ENCODE measurements at places on chromosomes 11 and 22.

DNA sequence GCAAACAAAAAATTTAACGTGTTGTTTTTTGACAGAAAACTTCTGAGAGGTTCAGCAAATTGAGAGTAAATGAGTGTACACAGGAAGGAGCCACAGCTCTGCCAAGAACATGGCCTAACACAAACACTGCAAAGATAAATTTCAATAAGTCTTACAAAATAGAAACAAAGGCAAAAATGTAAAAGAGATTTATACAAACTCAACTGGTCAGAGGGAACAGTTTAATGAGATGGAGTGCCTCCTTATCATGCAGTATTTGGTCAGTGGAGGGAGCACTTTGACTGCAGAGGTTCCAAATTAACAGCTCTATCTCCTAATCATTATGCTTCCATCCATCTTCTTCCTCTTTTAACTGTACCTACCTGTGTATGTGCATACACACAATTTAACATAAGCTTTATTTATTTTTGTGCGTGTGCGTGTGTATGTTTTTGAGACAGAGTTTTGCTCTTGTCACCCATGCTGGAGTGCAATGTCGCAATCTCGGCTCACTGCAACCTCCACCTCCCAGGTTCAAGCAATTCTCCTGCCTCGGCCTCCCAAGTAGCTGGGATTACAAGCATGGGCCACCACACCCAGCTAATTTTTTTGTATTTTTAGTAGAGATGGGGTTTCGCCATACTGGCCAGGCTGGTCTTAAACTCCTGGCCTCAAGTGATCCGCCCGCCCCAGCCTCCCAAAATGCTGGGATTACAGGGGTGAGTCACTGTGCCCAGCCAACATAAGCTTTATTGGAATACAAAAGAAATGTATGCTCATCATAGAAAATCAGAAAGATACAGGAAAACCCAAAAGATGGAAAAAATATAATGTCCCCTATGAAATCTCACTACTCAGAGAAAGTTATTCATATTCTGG lies 111.9 kb downstream of the MRTFA start:
- DNase-seq: no peak

DNA sequence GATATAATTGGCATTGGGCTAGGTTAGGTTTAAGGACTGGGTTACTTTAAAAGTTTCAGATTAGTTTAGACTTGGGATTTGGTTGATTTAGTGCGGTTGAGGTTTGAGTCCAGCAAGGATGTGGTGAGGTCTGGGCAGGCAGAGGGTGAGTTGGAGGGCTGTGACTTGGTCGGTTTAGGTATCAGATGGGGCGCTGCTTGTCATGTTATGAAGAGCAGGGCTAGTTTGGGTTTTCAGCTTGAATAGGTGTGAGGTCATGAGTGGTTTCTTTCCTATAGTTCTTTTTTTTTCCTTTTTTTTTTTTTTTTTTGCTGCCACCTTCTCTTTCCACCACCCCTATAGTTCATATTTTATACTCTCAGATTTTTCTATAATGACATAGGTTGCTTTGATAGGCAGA lies 4.8 kb downstream of the CLCF1 start:
- no peak for DNase-seq

- no peak for DNase-seq
Measured at GRCh38 chr22:45291061-45291930, 6.5 kb downstream of the UPK3A start.

DNA sequence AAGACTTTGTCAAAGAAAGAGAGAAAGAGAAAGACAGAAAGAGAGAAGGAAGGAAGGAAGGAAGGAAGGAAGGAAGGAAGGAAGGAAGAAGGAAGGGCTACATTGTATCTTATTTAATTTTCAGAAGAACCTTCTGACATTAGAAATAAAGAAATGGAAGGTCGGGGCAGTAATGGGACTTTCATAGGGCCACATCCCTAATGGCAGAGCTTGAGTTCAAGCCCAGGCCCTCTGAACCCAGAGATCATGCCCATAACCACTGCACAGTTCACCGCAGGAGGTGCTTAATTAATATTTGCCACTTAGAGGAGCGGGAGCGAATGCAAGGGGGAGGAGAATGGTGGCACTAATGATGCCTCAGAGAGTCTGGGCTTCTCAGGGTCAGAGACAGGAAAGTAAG lies 233.3 kb downstream of the MN1 start:
- DNase-seq: no peak

- no peak for DNase-seq
Measured at GRCh38 chr11:8002676-8003075, 15.5 kb downstream of the EIF3F start.

DNA sequence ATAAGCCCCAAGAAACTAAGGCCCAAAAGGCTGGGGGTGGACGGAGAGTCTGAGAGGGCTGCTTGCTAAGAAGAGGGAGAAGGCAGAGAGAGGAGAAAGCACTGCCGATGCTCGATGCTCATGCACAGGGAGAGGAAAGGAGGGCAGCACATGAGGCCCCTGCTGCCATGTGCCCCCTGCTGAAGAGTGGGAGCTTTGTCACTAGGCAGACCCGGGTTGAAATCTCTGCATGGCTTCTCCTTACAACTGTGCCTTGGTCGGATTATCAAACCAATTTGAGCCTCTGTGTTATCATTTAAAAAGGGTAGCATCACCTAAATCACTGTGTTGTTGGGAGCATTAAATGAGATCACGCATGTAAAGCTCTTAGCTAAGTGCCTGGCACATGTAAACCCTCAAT lies 330.5 kb downstream of the NXPE2 start:
- DNase-seq: no peak

- no peak for DNase-seq
Measured at GRCh38 chr22:48700180-48700565, 1127.5 kb downstream of the BRD1 start.

- DNase-seq: no peak
Measured at GRCh38 chr11:128488471-128488870, 98.9 kb downstream of the ETS1 start.

DNA sequence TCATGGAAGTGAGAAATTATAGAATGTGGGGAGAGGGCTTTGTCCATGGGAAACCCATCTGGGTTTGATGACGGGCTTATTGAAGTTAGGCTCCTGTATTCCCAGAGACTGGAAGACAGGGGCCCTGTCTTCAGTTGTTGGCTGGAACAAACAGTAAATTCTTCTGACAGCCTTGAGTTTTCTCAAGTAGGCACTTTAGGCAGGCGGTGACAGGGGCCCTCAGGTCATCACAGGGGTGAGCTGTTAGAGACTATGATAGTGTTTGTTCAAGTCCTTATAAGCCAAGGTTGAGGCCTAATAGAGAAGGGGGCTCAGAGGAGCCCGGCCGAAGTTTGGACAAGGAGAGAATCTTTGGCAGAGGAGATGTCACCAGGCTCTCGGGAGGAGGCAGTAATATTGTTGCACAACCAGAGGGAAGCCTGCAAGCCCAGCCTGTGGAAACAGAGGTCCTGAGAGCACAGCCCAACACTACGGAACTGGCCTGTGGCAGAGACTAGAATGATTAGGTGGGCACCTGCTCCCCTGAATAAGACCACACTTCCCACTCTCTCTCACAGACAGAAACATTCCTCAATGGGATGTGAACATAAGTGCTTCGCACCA lies 20.2 kb upstream of the IL17RA start:
- no peak for DNase-seq

DNA sequence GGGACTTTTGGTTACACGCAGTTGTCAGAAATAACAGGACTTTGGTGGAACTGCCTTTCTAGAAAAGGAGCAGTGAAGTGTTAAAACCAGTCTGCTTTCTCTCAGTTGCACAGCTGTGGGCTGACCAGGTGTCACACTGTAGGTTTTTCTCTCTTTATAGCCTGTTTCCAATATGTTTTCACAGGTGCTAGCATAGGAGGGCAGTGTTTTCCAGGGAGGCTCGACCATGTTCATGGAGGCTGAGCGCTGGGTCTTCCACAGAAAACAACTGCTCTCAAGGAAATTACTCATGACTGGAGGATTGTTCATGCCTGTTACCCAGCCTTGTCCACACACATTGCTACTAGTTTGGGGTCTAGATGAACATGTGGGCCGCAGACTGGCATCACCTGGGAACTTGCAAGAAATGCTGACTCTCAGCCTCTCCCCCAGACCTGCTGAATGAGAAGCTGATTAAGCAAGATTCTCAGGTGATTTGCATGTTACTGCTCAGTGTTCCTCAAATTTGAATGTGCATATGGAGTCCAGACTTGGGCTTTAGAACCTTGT lies 157.7 kb downstream of the MAML2 start:
- DNase-seq: no peak

GRCh38 chr22:24405631-24406321 lies 21.6 kb upstream of the ADORA2A start:
- no peak for DNase-seq

DNA sequence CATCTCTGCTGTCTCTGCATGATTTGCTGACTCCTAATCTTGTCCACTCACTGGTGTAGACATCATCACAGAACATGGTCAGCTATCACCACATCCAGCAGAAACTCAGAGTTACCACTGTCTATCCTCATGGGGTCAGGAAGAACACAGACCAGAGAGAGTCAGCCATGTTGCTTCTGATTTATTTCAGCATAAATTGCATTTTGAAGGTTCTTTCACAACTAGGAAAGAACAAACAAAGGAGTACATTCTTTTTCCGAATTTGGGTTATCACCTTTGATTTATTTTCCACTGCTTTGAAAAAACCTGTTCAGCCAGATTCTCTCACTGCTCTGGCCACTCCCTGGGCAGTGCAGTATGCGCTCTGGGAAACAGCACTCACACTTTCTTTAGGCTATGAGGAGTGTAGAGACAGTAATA lies 172.0 kb upstream of the MTMR2 start:
- no peak for DNase-seq

DNA sequence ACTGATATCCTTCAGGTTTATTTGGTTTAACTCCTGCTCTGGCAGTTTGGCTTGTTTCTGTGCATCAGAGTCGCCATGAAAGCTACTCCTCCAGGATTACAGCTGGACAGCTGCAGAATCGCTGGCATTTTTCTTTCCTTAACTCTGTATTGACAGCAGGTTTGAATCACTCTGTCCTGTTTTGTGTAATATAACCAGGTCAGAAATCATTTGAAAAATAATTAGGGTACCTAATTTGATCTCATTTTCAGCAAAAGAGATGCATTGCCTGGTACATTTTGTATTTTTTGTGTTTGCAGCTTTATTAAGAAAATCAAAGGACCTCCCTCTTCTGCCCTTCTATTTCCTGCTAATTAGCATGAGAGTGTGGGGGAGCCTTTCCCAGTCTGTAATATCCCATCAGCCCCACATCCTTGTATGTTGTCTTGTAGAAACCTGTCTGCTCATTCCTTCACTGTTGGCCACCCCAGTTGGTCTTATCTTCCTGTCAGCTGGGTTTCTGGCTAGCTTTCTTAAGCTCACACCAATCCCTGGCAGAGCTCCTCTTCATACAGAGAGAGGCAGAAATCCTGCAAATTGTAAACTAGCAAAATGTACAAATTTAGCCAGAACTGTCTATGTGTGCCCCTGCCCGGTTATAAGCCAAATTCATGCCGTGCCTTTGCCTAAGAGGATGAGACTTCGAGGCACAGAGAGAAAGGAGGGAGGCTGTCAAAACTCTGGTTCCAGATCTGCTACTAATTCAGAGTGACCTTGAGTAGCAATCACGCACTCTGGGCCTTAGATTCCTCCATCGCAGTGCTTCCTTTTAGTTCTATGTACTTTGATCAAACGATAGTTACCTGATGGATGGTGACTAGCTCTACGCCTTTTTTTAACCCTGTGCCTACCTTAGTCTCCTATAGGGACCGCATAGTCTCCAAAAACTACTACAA lies 200.6 kb downstream of the NAV2 start:
- DNase-seq: no peak

DNA sequence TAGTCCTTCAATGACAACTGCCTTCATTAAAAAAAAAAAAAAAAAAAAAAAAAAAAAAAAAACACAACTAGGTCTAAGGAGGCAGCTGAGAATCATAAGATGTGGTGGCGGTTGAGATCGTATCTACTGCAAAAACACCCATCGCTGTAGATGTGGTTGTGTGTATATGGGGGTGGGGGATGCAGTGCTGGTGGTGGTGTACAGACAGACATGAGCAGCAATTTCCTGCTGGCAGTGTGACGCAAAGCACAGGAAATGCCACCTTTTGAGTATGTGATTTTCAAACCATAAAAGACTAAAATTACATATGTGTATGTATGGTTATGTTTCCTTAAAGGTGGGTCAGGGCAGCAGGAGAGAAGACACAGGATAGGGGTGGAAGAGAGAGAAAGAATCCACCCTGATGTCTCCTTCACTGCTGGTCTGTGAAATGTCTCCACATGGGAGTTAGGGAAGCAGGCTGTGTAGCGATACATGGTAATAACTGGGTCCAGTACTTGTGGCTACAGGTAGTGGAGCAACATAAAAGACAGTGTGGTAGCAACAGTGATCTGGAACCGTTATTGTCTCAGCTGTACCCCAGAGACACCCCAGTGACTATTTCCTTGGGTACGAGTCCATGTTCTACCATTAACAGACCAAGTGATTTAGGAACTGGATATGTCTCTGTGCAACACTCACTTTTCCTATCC lies 57.9 kb downstream of the SYTL2 start:
- DNase-seq: peak; percentile 82

- DNase-seq: no peak
Measured at GRCh38 chr11:35281169-35281688, 138.1 kb downstream of the SLC1A2 start.

- no peak for DNase-seq
Measured at GRCh38 chr22:29218758-29219408, 13.2 kb downstream of the EMID1 start.

- no peak for DNase-seq
Measured at GRCh38 chr11:6129011-6129410, 21.5 kb downstream of the OR56B4 start.

DNA sequence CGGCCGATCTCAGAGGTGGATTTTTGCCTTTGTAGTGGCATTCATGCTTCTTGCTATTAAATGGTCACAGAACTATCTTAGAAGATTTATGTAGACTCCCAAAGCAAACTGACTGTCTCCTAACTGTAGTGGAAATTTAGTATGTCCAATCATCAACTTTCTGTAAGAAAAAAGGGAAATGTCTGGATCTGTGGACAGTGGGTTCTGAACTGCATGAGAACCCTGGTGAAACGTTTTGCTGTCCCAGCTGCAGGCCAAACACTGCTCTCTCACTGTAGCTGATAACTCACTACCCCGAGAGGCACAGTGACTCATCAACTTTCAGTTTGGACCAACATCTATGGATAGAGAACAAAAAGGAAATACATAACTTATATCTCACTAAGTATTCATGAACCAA lies 387.1 kb downstream of the SOX6 start:
- no peak for DNase-seq

- DNase-seq: no peak
Measured at GRCh38 chr22:29344137-29344536, 28.6 kb upstream of the RASL10A start.

DNA sequence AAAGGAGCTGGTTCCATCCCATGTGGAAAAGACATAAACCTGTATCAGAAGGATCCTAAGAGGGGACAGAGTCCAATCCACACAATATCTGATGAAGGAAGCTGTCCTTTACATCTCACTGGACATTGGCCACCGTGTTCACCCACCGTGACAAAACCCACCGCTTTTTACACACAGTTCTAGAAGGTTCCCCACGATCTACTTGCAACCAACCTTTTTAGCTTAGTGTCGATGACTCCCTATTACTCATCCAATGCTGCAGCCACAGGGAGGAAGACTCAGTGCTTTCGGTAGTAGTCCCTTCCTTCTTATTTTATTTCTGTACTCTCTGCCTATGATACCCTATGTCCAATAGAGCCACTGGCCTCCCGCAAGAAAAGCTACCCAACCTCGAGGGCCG lies 65.4 kb downstream of the MAPK1 start:
- no peak for DNase-seq

GRCh38 chr11:97237151-97237550 lies 847.3 kb downstream of the JRKL start:
- DNase-seq: no peak

- DNase-seq: no peak
Measured at GRCh38 chr11:118497831-118498230, 29.4 kb upstream of the TTC36 start.

Data from stimulated activated CD4-positive, alpha-beta T cell treated with anti-CD3 and anti-CD28 coated beads, TNF-alpha, amount 100 ng/mL, for 4 hours (primary cell).